ENCODE measurements at places on chromosomes 3 and 15.

DNA sequence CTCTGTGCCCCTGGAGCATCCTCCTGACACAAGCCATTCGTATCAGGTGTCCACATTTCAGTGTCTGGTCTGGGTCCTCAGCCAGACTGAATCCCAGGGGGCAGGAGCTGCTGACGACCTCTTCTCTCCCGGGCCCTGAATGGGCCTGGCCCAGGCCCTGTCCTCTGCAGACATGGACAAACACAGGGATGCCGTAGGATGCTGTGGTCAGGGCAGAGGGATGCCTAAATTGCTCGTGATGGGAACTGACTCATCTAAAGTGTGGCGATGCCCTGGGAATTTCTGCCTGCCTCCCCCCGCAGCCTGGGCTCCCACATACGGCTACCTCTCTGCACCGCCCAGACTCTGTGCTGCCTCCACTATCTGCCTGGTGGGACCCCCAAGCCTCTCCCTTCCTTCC lies 58.5 kb upstream of the CTSH start:
- no peak for DNase-seq

DNA sequence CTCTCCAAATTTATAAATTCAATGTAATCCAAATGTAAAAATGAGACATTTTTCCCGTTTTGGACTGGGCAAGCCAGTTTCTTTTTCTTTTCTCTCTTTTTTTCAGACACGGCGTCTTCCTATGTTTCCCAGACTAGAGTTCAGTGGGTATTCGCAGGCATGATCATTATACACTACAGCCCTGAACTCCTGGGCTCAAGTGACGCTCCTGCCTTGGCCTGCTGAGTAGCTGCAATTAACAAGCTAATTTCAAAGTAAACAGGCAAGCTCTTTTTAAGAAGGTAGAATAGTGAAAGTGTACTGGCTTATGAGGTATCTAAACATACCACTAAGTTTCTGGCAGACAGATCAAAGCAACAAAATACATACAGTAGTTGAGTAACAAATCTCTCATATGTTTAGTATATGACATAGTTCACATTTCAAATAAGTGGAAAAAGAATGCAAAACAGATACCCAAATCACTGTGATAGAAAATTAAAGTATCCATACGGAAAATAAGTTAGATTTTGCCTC lies 13.5 kb downstream of the HIGD1A start:
- DNase-seq = no peak

GRCh38 chr3:22542311-22542710 lies 660.8 kb upstream of the UBE2E2 start:
- no peak for DNase-seq

DNA sequence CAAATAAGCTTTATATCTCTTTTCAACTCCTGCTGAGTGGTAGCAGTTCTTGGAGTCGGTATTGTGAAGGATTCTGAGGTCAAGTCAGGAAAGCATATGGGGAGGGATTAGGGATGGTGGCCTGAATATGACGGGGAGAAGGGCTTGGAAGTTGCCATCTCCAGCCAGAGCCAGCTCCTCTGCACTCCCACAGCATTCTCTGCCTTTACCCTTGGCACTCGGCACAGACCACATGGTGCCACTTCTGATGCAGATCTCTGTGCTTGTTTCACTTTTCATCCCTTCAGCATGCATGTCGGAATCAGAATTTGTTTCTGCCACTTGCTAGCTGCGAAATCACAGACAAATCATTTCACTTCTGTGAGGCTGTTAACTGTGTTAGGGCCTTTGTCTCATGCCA lies 52.5 kb downstream of the RAB11A start:
- no peak for DNase-seq

GRCh38 chr3:45597171-45597570 lies 2.6 kb downstream of the LIMD1 start:
- DNase-seq = no peak

DNA sequence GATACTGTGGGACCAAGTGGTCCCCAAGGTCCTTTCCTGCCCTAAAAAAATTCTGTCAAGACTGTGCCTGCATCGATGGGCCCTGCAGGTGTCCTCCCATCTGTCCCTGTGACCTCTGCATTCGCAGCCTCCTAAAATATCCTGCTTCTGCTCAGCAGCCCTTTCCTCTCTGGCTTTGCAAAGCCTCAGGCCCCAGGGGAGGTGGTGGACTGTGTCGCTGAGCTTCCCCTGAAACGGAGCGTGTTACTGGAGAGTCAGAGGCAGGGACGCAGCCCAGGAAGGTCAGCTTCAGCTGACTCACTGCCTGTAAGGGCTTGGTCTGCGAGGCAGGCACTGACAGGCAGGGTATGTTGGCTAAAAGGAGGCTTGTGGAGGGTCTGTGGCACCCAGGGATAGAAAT lies 110.0 kb downstream of the RAB11A start:
- DNase-seq = no peak

DNA sequence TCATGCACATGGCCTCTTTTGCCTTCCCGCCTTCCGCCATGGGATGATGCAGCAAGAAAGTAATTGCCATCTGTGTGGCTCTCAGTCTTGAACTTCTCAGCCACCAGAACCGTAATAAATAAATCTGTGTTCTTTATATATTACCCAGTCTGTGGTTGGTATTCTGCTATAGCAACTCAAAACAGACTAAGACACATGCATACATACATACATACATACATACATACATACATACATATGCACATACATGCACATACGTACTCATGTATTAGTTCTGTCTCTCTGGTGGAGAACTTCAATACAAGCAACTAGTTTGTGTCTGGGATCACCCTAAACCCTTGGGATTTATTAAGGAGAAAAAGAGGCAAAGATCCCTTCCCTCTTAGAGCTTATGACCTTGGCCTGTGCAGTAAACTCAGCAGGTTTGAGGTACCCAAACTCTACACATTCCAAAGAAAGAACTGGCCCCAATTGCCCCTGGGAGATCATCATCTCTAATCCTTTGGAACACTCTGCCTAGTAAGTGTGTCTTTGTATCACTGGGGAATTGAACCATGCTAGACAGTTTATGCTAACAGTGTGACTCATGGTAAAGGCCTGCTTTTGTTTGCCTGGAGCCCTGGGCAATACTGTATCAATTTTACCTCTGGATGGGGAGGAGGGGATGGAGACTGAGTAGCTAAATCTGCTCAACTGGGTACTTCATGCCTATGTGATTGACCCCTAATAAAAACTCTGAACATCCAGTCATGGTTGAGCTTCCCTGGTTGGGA lies 115.6 kb upstream of the LMCD1 start:
- DNase-seq = no peak

- DNase-seq = no peak
Measured at GRCh38 chr15:27937851-27938250, 161.3 kb downstream of the OCA2 start.

DNA sequence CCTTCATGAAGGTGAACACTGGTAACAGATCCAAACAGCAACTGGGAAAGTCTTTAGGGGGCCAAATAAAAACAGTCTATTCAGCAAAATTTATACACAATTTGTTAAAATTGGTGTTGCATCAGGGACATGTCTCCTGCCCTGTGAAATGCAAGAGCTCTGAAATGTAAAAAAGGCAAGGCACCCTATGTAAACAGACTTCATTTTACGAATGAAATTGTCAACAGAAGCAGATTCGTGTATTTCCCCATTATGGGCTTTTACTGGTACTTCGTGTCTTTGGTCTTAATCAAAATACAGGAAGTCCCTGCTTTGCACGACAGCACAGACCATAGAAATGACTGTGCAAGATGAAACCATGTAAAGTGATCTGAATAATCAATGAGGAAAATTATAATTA lies 127.3 kb upstream of the THBS1 start:
- no peak for DNase-seq

DNA sequence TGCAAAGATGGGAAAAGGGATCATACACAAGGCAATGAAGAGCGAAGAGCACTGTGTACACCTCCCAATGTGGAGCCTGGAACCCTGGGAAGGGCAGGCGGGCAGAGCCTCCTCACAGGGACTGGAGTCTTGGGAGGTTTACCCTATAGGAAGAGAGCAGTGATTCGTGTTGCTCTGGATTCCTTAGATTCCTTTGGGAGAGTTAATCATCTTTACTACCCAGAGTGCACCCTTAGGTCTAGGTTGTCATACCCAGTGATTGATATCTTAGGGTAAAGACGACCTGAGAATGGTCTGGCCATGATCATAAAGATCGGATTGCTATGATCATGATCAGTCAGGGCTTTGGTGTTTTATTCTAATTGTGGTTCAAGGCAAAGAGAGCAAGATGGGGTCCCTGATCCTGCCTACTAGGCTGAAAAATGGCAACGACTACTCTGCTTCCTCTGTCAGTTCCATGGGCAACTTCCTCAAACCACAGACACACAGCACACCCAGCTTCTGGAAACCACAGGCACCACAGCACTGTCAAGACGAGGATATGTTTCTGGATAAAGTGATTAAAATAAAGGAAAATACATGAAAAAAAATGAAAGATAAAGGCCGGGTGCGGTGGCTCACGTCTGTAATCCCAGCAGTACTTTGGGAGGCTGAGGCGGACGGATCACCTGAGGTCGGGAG lies 20.4 kb upstream of the MAP6D1 start:
- no peak for DNase-seq

DNA sequence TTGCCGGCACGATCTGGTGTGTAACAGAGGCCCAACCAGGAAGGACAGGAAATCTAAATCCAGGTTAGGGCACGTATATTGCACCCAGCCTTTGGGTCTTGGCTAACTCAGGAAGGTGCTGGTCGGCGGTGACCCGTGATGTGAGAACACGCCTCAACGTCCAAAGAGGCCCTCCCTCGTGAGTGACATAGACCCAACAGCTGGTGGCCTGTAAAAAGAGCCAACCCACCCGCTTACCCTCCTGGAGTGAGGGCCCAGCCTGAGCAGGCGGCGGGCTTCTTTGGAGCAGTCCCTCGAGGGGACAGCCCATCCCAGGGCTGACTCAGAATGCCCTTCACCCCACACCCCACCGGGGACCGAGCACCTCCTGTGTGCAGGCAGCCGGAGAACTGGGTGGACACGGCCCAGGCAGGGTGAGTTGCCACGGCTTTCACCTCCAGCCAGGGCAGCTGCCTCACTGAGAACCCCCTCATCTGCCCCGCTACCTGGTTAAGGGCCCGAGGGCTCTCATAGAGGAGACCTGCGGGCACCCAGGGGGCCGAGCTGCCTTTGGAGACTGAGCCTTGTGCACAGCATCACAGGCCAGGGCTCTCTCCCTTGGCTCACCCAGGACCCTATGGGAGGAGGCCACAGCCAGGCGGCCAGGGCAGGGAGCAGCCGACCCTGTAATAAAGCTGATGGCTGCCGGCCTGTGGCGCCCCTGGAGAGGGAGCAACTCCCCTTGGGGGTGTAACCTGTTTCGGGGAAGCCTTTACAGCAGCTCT lies 41.8 kb downstream of the ZNF710 start:
- DNase-seq = no peak

DNA sequence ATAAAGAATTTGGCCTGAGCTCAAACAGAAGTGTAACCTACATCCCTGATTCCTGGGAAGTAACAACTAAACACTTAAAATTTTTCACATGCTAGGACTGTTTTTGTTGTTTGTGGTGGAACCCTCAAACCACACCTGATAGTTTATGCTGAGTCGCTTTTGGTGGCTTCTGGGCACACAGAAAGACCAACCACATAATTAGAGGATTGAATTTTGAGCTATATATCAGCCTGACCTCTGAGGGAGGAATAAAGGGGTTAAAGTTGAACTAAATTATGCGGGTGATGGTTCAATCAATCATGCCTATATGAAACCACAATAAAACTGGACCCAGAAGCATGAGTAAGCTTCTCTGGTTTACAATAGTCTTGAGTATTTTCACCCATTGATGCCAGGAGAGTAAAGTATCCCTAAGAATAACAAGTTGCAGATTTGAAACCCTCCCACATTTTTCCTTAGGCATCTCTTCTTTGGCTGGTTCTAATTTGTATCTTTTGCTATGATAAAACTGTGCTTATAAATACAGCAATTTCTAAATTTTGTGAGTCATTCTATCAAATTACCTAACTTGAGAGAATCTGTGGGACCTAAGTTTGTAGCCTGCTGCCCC lies 1304.5 kb upstream of the GBE1 start:
- DNase-seq = no peak

DNA sequence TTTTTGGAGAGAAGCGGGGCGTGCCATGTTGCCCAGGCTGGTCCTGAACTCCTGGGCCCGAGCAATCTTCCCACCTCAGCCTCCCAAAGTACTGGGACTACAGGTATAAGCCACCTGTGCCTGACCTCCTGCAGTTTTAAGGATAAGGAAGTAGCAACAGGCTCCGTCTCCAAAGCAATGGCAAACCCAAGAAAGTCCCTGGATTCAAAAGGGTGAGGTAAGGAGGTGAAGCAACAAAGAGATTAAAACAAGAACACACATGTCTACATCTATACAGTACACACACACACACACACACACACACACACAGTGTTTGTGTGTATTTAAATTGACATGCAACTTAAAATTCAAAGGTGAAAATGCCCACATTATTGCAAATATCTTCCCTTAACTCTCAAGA lies 58.9 kb downstream of the ABCC5 start:
- DNase-seq = no peak

DNA sequence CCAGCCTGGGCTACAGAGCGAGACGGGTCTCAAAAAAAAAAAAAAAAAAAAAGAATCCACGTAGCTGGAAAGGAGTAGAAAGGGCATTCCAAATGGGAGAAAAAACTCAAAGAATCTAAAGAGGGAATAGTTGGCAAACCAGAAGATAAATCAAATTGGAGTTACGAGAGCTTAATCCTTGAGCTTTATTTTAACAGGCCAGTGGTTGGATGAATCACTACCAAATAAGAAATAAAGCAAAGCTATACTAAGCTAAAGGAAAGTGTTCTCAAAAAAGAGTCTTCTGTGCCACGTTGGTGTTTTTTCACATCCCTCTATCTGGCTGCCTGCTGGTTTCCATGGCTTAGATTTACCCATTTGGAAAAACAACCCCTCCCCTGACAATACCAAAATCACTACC lies 14.0 kb downstream of the VGLL4 start:
- DNase-seq = no peak

DNA sequence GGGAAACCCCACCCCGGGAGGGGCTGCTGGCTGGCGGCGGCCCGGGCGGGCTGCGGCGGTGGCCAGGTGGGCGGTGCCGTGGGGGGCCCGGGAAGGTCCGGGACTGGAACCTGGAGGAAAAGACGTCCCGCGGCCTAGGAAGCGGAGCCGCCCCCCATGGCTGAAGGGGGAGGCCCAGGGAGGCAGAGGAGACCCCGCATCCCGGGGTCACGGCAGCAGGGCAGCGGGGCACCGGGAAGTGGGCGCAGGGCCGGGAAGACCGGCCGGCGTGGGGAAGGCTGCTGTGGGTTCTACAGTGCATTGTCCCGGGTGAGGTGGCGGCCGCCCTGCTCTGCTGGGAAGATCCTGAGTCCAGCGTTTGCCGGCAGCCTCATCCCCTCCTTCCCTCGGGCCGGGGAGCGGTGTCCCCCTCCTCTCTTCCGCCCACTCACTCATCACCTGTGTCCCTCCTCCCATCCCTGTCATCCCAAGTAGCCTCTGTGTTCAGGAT lies 525 bp upstream of the FSTL1 start:
- DNase-seq = no peak

DNA sequence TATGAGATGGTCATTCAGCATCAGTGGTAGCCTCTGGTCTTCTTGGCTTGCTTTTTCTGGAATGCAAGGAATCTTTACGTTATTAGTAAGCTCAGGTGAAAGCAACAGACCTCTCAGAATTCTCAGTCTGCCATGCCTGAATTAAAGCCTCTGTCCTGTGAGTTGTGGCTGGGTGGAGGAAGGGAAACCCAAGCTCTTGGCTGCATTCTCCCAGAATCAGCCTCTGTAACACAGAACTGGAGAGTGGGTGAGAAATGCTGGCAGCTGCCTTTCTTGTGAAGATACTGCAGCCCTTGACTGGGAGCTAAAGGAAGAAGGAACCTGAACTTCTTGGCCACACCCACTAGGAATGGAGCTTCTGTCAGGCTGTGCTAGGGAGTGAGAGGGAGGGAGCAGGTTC lies 505.8 kb downstream of the EPHA3 start:
- no peak for DNase-seq

GRCh38 chr3:54065140-54065539 lies 57.2 kb upstream of the CACNA2D3 start:
- DNase-seq = no peak

Measured in activated CD4-positive, alpha-beta T cell treated with anti-CD3 and anti-CD28 coated beads, Interleukin-2, amount 50 U/mL, for 24 hours (primary cell).